ENCODE measurements at places on chromosomes 16 and 17. TPM values are rescaled to one million over a fixed set of nuclear protein-coding genes. Genes with fewer than 3 reads are reported as not detected.

WNT9B gene
- total RNA-seq = 0.08 TPM

TPSD1 gene
- not detected for total RNA-seq

RTN4RL1 gene
- total RNA-seq = 1.8 TPM

MPP2 gene
- total RNA-seq = 0.25 TPM

CA4 gene
- 0.14 TPM for total RNA-seq

CEMP1 gene
- 0.23 TPM for total RNA-seq

DVL2 gene
- 24.5 TPM for total RNA-seq

KCTD19 gene
- total RNA-seq = 0.28 TPM

SLC7A6 gene
- 2.5 TPM for total RNA-seq

GP1BA gene
- total RNA-seq = 2.3 TPM

PTRH2 gene
- 9.7 TPM for total RNA-seq

BICDL2 gene
- not detected for total RNA-seq

MT1A gene
- 21.9 TPM for total RNA-seq

FZD2 gene
- total RNA-seq = 0.61 TPM

C16orf95 gene
- 2.0 TPM for total RNA-seq

GAST gene
- not detected for total RNA-seq

PRSS33 gene
- total RNA-seq = not detected

TTYH2 gene
- 2.4 TPM for total RNA-seq

PPP1R27 gene
- total RNA-seq = not detected

BAIAP3 gene
- 2.3 TPM for total RNA-seq

CCDC182 gene
- not detected for total RNA-seq

VTN gene
- 1,668 TPM for total RNA-seq

BTBD17 gene
- total RNA-seq = not detected

TPSG1 gene
- total RNA-seq = not detected

TPPP3 gene
- 0.28 TPM for total RNA-seq

METTL22 gene
- total RNA-seq = 13.6 TPM

COL1A1 gene
- total RNA-seq = 72.5 TPM

CES1 gene
- 8.4 TPM for total RNA-seq

WWP2 gene
- 15.8 TPM for total RNA-seq

TBKBP1 gene
- 1.5 TPM for total RNA-seq

ZNF668 gene
- total RNA-seq = 4.8 TPM

PRSS27 gene
- total RNA-seq = 1.5 TPM

PRAC2 gene
- not detected for total RNA-seq
